Left ventricle myocardium inferior (tissue), 1 donor: ENCODE measurements at places on chromosomes 6 and 20.

DNA sequence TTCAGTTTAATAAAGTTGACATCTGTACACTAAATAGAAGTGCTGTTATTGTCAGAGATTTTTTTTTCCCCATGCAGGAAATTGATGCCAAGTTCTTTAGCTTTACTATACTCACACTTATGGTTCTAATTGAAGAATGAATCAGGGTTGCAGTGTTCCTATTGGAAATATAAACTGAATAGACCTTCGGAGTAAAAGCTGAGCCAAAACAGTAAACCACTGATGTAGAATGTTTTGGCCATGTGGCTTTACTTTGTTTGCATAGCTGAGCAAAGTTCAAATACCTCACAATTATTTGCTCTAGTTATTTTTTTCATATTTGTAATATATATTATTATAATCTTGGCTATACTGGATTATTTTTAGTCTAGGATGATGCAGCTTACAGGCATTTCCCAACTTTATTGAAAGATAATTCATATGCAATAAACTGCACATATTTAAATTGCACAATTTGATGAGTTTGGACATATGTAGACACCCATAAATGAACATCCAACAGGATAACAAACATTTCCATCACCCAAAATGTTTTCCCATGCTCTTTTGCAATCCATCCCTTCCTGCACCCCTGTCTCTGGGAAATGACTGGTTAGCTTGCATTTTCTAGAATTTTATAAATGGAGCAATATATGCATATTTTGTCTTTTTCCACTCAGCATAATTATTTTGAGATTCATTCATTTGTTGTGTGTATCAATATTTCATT, 105.8 kb upstream of the NOX3 start:
- H3K27me3 ChIP-seq, result no peaks in the 10 kb centered on the region
- no peaks in the 10 kb centered on the region for H3K4me1 ChIP-seq
- H3K4me3 ChIP-seq, result no peak overlapping the region
- DNase-seq, result no peak
- H3K27ac ChIP-seq, result no peak overlapping the region

DNA sequence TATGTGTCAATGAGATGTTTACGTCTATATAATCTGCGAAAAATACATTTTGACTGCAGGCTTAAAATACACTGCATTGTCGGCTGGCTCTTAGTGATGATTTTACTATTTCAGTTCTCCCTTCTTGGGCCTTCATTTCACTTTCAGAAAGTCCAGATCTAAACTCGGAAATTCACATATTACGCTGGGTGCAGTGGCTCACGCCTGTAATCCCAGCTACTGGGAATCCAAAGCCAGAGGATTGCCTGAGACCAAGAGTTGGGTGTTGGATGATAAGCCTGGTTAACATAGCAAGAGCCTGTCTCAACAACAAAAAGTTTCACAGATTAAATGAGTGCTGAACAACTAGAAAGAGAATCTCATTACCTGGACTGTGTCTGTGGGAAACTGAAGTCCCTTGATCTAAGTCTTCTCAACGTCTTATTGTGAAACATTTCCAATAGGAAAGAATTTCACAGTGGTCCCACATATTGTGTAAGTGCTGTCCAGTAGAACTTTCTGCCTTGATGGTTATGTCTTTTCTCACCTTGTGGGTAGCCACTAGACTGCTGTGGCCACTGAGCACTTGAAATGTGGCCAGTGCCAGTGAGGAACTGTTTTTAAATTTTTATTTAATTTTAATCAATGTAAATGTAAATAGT, 1.9 kb downstream of the GINM1 start:
- peaks cover 1% of the 10 kb centered on the region for H3K36me3 ChIP-seq
- no peak for DNase-seq
- peaks cover 37% of the 10 kb centered on the region for H3K4me1 ChIP-seq
- no peak overlapping the region for H3K27ac ChIP-seq

- DNase-seq, result no peak
- H3K4me1 ChIP-seq, result no peaks in the 10 kb centered on the region
- no peak overlapping the region for H3K27ac ChIP-seq
- no peaks in the 10 kb centered on the region for H3K36me3 ChIP-seq
Measured at GRCh38 chr6:135505222-135505621, 7.7 kb upstream of the AHI1 start.

- H3K4me1 ChIP-seq, result peaks cover 61% of the 10 kb centered on the region
- peaks cover 77% of the 10 kb centered on the region for H3K27me3 ChIP-seq
- peak overlapping the region; percentile 86 for H3K27ac ChIP-seq
- no peak for DNase-seq
- H3K36me3 ChIP-seq, result peaks cover 2% of the 10 kb centered on the region
Measured at GRCh38 chr20:62641321-62642050, 817 bp upstream of the SLCO4A1 start.

DNA sequence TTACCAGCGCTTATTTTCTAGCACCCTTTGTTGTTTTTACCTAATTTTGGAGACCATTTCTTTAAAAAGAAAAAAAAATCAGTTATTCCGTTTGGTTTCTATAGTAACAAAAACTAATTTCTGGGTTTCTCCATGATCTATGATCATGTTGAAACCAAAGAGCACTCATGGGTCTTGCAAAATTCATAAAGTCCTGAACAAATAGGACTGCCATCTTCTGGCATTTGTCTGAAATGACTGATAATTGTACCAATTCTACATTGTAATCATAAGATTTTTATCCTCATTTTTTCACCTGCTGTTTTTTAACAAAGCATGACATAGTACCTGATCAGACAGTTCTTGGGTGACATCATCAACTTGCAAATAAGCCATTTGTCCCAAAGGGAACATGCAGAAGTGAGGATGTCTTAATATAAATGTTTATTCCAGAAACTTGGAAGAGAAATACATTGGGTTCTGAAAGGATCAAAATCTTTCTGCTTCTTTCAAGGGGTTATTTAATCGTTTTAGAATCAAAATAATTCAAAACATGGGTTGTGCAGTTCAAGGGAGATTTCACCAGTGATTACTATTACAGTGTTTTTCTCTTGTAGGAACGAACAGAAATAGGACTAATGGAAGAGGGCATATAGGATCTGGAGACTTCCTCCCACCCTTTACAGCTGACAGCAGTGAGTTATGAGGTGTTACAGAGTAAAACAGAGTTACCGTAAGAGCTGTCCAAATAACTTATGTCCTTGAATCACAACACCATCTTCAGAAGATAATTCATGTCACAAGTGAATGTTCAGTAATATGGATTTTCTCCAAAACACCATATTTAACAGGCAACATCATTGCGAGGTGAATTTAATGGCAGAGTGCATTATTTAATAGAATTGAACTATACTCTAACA, 87.1 kb upstream of the GJE1 start:
- H3K36me3 ChIP-seq, result no peaks in the 10 kb centered on the region
- no peak overlapping the region for H3K27ac ChIP-seq
- DNase-seq, result no peak
- peaks cover 25% of the 10 kb centered on the region for H3K27me3 ChIP-seq
- H3K4me3 ChIP-seq, result no peak overlapping the region
- H3K4me1 ChIP-seq, result no peaks in the 10 kb centered on the region

DNA sequence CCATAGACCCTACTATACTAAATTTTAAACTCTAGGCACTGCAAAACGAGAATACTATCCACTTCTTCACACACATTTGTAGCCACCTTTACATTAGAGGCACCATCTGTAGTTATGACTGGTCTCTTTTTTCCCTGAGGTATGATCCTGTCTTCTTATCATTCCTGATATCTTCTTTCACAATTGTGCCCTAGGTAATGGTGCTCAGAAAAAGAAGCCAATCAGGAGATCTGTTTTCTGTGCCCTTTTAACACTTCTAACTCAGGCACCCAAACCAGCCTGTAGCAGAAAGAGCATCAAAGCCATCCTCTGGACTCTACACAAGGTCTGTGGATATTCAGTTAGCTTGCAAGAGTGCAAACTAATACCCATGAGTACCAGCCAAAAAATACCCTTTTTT, 149.7 kb upstream of the SGK1 start:
- no peaks in the 10 kb centered on the region for H3K36me3 ChIP-seq
- DNase-seq, result no peak
- peaks cover 5% of the 10 kb centered on the region for H3K4me1 ChIP-seq
- H3K27ac ChIP-seq, result no peak overlapping the region
- no peak overlapping the region for H3K4me3 ChIP-seq

GRCh38 chr6:14876778-14877613, 368.9 kb upstream of the JARID2 start:
- no peaks in the 10 kb centered on the region for H3K27me3 ChIP-seq
- DNase-seq, result no peak
- H3K4me1 ChIP-seq, result peaks cover 45% of the 10 kb centered on the region
- peak overlapping the region; percentile 81 for H3K27ac ChIP-seq
- H3K4me3 ChIP-seq, result peak overlapping the region; percentile 26

DNA sequence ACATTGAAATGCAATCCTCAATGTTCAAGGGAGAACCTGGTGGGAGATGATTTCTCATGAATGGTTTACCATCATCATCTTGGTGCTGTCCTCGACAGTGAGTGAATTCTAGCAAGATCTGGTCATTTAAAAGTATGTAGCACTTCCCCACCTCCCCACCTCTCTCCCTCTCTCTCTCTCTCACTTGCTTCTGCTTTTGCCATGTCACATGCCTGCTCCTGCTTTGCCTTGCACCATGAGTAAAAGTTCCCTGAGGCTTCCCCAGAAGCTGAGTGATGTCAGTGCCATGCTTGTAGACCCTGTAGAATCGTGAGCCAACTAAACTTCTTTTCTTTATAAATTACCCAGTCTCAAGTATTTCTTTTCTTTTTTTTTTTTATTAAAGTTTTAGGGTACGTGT, 60.5 kb downstream of the DST start:
- H3K4me3 ChIP-seq, result no peak overlapping the region
- no peaks in the 10 kb centered on the region for H3K4me1 ChIP-seq
- no peaks in the 10 kb centered on the region for H3K27me3 ChIP-seq
- no peak for DNase-seq

- peaks cover 50% of the 10 kb centered on the region for H3K36me3 ChIP-seq
- no peak for DNase-seq
- no peaks in the 10 kb centered on the region for H3K4me1 ChIP-seq
- no peaks in the 10 kb centered on the region for H3K27me3 ChIP-seq
- no peak overlapping the region for H3K27ac ChIP-seq
- H3K4me3 ChIP-seq, result no peak overlapping the region
Measured at GRCh38 chr6:18241208-18242038, 22.9 kb downstream of the DEK start.

- DNase-seq, result no peak
- H3K36me3 ChIP-seq, result no peaks in the 10 kb centered on the region
- H3K27me3 ChIP-seq, result peaks cover 97% of the 10 kb centered on the region
- H3K27ac ChIP-seq, result peak overlapping the region; percentile 36
- peak overlapping the region; percentile 5 for H3K4me3 ChIP-seq
Measured at GRCh38 chr20:51156041-51156982, 133.4 kb upstream of the KCNG1 start.

DNA sequence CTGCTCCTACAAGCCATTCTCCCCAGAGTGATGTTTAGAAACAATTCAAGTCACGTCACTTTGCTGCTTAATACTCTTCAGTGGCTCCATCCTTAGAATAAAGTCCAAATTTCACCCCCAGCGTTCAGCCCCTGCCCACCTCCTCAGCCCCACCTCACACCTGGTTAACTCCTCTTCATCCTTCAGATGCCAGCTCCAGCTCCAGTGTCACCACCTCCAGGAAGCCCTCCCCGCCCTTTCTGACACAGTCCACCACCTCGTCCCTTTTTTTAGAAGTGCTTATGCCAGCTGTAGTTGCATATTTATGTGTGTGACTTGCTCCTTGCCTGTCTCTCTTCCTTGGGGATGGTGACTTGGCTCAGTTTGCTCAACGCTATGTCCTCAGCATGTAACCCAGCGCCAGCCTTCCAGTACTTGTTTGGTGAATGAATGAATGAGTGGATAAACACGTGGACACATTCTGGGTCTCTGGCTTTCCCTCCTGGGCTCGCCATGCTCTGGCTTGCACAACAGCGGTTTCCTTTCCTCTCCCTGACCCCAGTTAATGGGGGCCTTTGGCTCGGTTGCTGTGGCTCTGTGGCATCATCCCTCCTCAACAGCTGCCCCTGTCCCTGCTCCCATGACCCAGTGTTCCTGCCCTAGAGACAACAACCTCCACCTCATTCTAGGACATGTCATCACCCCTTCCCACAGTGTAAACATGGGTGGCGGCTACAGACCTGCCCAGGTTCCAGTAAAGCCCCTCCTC, 3.7 kb upstream of the IP6K3 start:
- no peak overlapping the region for H3K4me3 ChIP-seq
- H3K36me3 ChIP-seq, result no peaks in the 10 kb centered on the region
- H3K27ac ChIP-seq, result no peak overlapping the region

GRCh38 chr6:21404577-21404976, 189.0 kb upstream of the SOX4 start:
- H3K36me3 ChIP-seq, result no peaks in the 10 kb centered on the region
- H3K27me3 ChIP-seq, result no peaks in the 10 kb centered on the region
- H3K4me1 ChIP-seq, result peaks cover 3% of the 10 kb centered on the region
- H3K4me3 ChIP-seq, result no peak overlapping the region

DNA sequence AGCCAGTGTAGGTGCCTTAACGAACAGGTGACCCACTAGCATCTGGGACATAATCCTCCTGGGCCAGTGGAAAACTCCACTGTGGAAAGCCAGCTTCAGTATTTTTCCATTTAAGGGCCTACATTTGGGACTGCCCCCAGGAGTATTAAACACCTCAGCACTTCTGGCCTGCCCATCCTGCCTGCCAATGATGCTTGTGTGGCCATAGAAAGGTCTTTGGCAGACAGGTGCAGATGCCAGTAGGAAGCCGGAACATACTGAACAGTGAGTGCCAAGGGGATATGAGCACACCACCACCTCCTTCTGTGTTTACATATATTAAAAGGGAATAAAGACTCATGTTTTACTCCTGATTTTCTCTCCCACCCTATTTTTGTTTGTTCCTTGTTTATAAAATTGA, 19.9 kb downstream of the MCM8 start:
- no peak overlapping the region for H3K27ac ChIP-seq
- H3K4me3 ChIP-seq, result no peak overlapping the region
- H3K4me1 ChIP-seq, result no peaks in the 10 kb centered on the region
- no peaks in the 10 kb centered on the region for H3K27me3 ChIP-seq
- DNase-seq, result no peak

DNA sequence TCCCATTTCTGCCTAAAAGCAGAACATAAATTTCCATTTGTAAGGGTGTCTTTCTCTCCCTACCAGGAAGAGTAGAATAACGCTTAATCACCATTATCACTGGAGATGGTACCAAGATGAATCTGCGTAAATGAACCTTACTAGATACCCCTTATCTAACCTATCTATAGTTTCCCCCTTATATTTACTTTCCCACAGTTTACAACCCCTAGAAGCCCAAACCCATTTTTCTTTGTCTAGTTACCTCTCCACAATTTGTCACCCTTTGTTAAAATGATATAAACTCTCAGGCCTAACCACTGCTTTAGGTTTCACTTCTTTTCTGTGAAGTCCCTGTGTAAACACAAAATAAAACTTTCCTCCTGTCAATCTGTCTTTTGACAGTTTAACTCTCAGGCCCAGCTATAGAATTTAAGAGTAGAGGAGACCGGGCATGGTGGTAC, 45.5 kb downstream of the PCNA start:
- H3K27ac ChIP-seq, result no peak overlapping the region
- H3K4me1 ChIP-seq, result peaks cover 20% of the 10 kb centered on the region
- DNase-seq, result no peak
- no peaks in the 10 kb centered on the region for H3K27me3 ChIP-seq

DNA sequence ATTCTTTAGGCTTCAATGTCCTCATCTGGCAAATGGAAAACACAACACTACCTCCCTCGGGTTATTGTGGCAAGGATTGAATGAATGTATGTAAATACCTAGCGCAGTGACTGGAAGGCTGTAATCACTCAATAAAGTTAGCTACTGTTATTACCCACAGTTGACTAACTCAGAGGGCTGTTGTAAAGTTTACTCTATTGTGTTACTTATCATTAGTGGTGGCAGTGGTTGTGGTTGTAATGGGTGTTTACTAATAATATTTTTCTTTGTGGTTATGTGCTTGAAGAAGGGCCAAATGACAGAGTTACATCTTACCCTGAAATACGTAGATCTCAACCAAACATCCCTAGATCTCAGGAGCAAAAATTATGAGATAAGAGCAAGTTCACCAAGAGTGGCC, 42.0 kb upstream of the PXDC1 start:
- H3K27ac ChIP-seq, result no peak overlapping the region
- no peak for DNase-seq
- H3K4me3 ChIP-seq, result no peak overlapping the region
- no peaks in the 10 kb centered on the region for H3K27me3 ChIP-seq
- peaks cover 31% of the 10 kb centered on the region for H3K4me1 ChIP-seq
